ENCODE measurements at places on chromosomes 13 and 19.

DNA sequence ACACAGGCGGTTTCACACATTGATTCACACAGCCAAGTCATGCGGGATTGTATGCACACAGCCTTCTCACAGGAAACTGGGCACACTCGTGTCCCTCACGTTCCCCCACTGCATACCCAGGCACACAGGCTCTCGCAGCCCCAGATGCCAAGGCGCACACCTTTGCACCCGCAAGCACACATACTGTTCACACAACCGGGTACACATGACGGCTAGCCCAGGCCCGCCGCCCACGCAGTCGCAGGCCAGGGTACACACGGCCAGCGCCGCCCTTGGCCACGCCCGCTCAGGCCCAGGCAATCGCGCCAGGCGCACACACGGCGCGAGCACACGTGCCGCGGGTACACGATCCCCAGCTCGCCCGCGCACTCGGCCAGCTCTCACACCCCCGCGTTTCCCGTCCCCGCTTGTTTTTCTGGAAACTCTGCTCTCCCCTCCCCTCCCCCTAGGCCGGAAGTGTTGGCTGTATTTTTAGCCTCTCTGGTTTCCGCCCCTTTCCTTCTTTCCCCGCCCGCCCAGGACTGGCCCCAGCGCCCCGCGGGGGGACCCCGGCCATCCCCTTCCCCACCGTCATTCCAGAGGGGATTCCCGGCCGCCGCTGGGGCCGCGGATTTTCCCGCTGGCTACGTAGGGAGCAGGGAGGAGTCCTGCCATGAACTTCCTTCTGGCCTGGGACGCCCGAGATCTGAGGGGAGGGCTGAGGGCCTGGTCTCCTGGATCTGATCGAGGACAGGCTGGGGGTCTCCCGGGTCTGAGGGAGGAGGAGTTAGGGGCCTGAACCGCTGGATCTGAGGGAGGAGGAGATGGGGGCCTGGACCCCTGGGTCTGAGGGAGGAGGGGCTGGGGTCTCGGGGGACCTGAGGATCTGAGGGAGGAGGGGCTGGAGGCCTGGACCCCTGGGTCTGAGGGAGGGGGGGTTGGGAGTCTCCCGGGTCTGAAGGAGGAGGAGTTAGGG, 4.0 kb upstream of the ZFP36 start:
- DNase-seq: peak; percentile 88

GRCh38 chr13:105971738-105972137, 563.7 kb downstream of the EFNB2 start:
- DNase-seq: no peak

DNA sequence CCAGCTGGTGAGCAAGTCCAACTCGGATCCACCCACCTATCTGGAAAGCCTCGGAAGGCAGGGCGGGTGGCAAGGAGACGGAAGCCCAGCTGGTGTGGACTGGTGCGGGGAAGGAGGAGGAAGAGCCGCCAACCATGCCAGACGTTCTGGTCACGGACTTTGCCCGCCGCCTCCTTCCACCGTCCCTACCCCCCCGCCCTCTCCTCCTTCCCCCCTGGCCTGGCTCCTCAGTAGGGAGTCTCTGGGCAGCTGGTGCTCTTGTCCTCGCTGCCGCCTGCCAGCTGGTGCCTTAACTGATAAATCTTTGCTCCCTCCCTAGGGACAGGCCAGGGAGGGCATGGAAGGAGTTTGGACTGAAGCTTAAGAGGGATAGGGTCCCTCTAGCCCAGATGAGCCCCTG, 4.8 kb downstream of the SYNGR4 start:
- no peak for DNase-seq

DNA sequence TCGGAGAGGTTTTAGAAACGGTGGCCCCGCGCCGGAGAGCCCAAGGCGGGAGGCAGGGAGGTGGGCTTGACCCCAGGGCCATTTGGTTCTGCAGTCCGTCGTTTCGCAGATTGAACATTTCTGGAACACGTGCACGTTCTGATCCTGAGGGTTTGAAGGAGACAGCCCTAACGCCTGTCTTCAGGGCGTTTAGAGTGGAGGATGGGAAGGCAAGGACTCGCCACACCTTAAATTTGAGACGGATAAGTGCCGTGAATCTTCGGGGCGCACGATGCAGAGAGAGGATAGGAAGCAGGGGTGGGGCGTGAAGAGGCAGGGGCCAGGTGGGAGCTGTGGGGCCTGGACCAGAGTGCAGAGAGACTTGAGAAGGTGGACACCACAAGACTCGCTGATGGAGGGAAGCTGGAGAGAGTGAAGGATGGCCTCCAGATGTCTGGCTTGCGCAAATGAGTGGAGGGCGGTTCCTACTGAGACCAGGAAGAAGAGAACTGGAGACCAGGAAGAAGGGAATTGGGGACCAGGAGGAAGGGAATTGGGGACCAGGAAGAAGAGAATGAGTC, 804 bp upstream of the MIER2 start:
- DNase-seq: no peak

DNA sequence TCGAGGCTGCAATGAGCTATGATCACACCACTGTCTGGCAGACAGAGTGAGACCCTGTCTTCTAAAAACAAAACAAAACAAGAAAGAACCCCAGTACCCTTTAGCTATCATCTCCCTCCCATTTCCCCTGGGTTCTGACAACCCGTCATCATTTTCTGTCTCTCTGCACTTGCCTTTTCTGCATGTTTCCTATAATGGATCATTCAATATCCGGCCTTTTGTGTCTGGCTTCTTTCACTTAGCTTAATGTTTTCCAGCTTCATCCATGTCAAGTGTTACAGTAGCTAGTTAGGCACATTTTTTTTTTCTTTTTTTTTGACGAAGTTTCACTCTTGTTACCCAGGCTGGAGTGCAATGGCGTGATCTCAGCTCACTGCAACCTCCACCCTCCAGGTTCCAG, 16.5 kb downstream of the AP2S1 start:
- no peak for DNase-seq

- no peak for DNase-seq
Observed at GRCh38 chr13:45496942-45497341, 32.2 kb downstream of the COG3 start.

DNA sequence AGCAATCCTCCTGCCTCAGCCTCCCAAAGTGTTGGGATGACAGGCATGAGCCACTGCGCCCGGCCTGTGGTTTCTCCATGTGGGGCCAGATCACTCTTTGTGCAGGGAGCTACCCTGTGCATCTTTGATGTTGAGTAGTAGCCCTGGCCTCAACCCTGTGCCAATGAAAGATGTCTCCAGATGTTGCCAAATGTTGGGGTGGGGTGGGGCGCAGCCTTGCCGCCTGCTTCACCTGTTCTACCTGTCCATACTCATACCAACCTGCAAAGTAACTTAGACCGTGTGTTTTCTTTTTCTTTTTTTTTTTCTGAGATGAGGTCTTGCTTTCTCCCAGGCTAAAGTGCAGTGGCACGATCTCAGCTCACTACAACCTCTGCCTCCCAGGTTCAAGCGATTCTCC, 20.9 kb downstream of the IER2 start:
- DNase-seq: no peak

GRCh38 chr13:35005051-35005450, 63.0 kb downstream of the NBEA start:
- no peak for DNase-seq

DNA sequence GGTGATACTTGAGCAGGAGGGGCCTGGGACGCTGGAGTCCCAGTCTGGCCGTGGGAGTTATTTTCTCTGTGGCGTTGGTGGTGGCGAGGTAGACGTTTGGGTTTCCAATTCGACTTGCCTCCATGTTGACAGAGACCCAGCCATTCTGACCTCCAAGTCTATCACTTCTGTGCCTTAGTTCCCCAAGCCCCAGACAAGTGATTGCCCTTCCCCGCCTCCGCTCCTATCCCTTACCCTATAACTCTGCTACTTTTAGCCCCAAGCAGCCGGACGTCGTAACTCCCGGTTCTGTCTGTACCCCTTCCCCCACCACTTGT, 549 bp downstream of the TIMM50 start:
- no peak for DNase-seq

- DNase-seq: no peak
Observed at GRCh38 chr19:45235485-45235884, 9.7 kb downstream of the EXOC3L2 start.

DNA sequence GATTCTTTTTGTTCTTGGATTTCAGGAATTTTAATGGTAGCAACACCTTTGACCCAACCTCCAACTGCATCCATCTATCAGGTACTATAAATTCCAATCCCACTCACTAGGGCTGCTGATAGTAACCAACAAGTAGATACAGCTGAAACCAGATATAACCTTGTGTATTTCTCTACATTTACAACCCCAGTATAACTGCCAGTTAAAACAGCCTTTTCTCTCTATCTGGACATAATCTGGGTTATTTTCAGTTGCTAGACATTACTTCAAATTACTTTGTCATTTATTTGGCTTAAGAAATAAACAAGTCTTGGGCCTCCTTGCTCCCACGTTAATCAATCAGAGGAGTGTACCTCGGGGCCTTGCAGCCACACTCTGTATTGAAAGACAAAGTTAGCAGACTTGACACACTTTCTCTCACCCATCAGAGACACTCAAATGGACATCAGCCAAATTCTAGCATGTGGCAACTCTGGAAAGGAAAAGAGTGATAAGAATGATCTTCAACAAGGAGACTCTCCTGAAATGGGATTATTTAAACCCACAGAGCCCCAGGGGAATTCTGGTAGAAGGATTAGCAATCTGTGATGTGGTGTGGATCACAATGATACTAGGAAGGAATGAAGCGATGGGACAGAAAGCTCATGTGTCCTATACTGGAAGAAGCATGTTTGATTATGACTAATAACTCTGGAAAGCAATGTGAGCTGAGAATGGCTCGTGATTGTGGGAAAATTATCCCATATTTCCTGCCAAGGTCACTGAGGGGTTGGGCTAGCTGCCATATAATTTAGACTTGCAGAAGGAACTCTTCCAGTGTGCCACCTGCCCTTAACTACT, 157.5 kb downstream of the FLT1 start:
- DNase-seq: no peak

DNA sequence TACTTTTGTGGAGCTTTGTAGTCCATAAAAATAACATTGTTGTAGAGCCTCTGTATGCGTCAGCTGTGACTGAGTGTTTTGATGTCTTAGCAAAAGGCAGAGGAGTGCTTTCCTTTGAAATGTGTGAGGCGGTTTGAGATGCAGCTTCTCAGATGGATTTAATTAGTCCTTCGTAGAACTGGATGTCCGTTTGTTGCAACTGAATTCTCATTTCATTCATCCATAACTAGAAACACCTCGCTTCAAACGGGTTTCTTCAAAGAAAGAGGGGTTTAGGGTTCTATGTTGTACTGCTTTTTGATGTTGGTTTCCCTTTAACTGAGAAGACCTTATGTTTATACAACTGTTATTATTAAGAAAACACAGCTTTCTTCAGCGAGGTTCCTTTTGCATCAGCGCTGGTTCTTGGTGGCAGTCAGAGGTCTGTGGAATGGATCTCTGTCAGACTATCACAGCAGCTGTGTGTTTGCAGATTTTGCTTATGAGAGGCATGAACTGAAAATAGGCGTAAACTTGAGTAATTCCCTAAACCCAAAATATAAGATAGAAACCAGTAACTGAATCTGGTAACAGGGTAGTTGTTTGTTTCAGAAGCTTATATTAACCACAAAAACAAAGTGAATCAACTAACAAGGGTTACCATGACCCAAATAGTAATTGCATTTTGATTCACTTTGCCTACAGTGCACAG, 194.4 kb downstream of the GGACT start:
- DNase-seq: peak; percentile 6

DNA sequence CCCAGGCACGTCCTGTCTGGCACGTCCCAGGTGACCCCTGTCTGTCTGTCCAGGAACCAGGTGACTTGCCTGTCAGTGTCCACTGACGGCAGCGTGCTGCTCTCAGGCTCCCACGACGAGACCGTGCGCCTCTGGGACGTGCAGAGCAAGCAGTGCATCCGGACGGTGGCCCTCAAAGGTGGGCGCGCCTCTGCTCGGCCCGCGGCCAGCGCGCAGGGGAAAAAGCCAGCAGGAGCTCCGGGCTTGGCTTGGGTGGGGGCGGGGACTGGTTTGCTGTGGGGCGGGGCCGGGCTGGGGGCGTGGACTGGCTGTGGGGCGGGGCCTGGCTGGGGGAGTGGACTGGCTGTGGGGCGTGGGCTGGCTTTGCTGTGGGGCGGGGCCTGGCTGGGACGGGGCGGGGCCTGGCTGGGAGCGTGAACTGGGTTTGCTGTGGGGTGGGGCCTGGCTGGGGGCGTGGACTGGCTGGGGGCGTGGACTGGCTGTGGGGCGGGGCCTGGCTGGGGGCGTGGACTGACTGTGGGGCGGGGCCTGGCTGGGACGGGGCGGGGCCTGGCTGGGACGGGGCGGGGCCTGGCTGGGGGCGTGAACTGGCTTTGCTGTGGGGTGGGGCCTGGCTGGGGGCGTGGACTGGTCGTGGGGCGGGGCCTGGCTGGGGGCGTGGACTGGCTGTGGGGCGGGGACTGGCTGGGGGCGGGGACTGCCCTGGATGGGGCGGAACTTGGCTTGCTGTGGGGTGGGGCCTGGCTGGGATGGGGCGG, 7.2 kb downstream of the WDR18 start:
- DNase-seq: peak; percentile 68

GRCh38 chr13:54953786-54954185, 1925.2 kb downstream of the OLFM4 start:
- DNase-seq: no peak

GRCh38 chr19:1591421-1592023, 1.1 kb downstream of the MBD3 start:
- no peak for DNase-seq

DNA sequence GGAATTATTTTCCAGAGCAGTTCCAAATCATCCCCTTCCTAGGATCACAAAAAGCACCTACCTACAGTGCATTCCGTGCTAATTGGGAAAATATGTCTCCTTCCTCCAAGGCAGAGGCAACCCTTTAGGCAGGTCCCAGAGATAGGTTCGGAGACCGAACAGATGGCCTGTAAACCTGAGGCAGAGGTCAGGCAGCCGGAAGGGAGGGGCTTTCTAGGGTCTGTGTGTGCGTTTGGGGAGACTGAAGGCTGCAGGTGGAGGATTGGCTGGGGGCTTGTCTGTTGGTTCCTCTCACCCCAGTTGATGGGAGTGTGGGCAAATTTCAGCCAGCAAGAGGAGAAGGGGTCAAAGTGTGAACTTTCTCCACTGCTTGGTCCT, 7.1 kb downstream of the KCNN4 start:
- DNase-seq: no peak

GRCh38 chr13:93039131-93039530, 187.5 kb upstream of the GPC6 start:
- no peak for DNase-seq

DNA sequence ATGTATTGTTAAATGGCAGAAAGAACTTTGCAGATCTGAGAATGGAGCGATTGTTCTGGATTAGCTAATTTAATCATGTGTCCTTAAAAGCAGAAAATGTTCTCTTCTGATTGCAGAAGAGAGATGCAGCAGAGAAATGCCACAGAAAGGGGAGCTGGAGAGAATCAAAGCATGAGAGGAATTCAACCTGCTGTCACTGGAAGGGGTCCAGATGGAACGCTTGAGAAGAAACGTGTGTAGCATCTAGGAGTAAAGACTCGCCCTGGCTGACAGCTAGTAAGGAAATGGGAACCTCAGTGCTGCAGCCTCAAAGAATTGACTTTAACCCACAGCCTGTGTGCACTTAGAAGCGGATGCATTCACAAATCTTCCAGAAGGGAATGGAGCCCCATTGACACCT, 502.8 kb downstream of the KLF12 start:
- no peak for DNase-seq

Measured in NK-92 treated with Interleukin-12 subunit alpha and Interleukin-12 subunit beta, amount 100 ng/mL, for 24 hours (cell line).